Activated naive CD8-positive, alpha-beta T cell treated with anti-CD3 and anti-CD28 coated beads for 36 hours (primary cell): ENCODE measurements at places on chromosomes 12 and 14. TPM values are rescaled to one million over a fixed set of nuclear protein-coding genes. Genes with fewer than 3 reads are reported as not detected.

DNA sequence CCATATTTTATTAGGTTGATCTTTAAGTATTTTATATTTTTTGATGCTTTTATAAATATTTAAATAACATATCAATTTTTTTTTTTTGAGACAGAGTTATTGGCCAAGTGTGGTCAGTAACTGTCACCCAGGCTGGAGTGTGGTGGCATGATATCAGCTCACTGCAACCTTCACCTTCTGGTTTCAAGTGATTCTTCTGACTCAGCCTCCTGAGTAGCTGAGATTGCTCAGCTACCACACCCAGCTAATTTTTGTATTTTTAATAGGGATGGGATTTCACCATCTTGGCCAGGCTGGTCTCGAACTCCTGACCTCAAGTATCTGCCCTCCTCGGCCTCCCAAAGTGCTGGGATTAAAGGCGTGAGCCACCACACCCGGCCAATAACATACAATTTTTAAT lies 71.1 kb downstream of the FUT8 start:
- DNase-seq: no peak

DNA sequence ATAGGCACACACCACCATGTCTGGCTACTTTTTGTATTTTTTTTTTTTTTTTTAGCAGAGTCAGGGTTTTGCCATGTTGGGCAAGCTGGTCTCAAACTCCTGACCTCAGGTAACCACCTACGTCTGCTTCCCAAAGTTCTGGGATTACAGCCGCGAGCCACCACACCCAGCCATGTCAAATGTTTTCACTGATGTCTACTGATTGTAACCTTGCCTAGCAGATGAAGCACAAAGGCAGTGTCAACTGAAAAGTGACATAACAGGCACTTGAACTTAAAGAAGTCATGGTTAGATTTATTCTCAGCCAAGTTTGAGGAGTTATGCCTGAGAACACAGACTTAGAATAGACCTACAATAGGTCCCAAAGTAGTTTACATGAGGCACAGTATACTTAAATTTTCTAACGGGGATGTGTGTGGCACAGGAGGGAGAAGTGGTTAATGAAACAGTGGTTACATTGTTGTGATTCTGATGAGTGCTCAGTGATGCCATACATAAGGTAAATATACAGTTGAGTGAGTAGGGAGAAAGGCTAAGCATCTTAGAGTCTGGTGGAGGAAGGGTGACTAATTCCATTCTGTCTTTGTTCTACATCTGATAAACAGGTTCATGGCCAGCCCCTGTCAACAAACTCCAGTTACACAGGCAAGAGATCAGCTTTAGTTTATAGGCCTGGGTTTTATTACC lies 12.6 kb upstream of the RNASE4 start:
- no peak for DNase-seq

GPR68 gene
- total RNA-seq: 14.4 TPM

ANKS1B gene
- total RNA-seq: not detected

- no peak for DNase-seq
Observed at GRCh38 chr12:4112290-4112689, 161.3 kb upstream of the CCND2 start.

ESPL1 gene
- total RNA-seq: 66.3 TPM

TXNDC16 gene
- total RNA-seq: 6.6 TPM

TSHR gene
- not detected for total RNA-seq

GRCh38 chr14:76348898-76349297 lies 27.0 kb upstream of the ESRRB start:
- DNase-seq: no peak

DNA sequence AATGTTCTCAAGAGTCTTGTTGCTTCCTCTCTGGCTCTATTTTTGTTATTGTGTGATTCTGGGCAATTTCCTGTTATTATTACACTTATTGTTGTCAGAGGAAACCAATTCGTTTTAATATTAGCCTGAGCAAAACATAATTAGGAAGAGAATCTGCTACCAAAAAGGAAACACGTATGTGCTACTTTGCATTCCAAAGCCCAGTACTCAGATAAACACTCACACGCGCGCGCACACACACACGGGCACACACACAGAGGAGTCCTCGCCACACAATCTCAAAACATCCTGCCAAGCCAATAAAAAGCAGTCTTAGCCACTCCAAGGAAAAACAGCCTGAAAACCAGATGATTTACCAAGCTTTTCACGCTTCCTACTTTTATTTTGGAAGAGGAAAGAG lies 400.7 kb downstream of the NUAK1 start:
- DNase-seq: no peak

- no peak for DNase-seq
Observed at GRCh38 chr14:104184506-104184905, 46.1 kb downstream of the KIF26A start.

GRCh38 chr14:69848903-69849391 lies 30.3 kb upstream of the SMOC1 start:
- no peak for DNase-seq

G2E3 gene
- 22.6 TPM for total RNA-seq

GRCh38 chr12:110343114-110343513 lies 60.4 kb downstream of the ANAPC7 start:
- no peak for DNase-seq

SPTB gene
- total RNA-seq: 0.31 TPM
